ENCODE measurements at places on chromosomes 11 and 22.

- no peak for DNase-seq
These were observed 72.6 kb downstream of the HIPK3 start for GRCh38 chr11:33329705-33330329.

DNA sequence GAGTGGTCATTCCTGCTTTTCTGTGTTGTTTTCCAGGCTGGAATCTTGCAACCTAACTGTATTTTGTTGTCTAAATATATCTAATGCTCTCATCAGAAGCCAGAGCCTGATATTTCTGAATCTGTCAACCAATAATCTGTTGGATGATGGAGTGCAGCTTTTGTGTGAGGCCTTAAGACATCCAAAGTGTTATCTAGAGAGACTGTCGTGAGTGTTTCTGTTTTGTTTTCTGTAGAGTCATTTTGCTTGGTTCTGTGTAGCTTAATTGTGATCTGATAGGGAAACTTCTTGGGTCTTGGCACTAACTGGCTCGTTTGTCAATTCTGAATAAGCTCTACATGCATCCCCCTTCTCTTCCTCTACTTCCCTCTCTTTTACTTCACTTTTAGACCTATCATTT is 31.2 kb upstream of the RBMXL2 start:
- DNase-seq: no peak

DNA sequence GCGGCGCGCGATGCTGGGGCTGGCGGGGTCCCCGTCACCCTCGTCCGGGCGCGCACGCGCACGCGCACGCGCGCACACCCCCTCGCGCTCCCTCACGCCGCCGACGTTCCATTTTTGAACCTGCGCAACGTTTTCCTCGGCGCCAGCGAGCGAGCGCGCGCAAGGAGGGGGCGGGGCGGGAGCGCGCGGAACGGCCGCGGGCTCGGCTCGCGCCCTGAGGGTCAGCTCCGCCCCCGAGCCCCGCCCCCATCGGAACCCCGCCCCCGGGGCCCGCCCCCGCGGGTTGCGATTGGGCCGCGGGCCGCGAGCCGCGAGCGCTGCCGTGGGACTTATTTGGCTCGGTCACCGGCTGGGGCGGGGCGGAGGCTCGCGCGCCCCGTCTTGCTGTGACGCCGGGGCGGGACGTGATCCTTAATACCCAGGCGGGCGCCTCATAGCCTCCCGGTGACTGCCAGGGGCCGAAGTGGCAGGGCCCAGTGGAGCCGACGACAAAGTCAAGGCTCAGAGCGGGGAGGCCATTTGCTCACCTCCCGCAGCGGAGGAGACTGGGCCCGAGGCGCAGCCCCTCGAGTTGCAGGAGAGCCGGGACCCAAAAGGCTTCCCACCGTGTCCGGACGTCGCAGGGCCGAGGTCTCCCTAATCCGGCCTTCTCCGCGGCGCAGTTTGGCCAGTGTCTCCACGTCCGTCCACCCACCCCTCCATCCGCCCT is at the start of gene CBX7:
CBX7 (minus strand) TSS at position 170 of the 709 bp plus-strand sequence. CDS start 236 bp downstream, outside the sequence.
- DNase-seq: peak; percentile 82

DNA sequence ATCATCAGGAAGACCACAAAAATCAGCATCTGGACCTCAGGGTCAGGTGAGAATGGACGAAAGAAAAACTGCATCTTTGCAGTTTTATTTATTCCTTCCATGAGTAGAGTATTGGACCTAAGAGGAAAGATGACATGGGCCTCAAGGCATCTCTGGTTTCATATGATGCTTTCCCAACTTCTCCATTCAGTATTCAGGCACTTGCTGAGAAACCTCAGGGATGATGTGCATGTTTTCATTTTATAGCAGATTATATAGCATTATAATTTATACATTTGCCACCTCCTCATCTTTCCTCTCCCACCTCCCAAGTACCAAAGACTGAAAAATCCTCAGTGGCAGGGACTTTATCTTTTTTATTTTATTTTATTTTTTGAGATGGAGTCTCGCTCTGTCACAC is at the start of gene OR10V1:
OR10V1 (minus strand) TSS at position 101 of the 400 bp plus-strand sequence; CDS start at position 101, 0 bp downstream.
- no peak for DNase-seq

Data from cortex of kidney (tissue), 1 donor.